Spleen (tissue), 13 donors: ENCODE measurements at places on chromosomes 7 and 10.

GRCh38 chr10:28558923-28559508 lies 26.1 kb downstream of the WAC start:
- DNase-seq, result no peak

DNA sequence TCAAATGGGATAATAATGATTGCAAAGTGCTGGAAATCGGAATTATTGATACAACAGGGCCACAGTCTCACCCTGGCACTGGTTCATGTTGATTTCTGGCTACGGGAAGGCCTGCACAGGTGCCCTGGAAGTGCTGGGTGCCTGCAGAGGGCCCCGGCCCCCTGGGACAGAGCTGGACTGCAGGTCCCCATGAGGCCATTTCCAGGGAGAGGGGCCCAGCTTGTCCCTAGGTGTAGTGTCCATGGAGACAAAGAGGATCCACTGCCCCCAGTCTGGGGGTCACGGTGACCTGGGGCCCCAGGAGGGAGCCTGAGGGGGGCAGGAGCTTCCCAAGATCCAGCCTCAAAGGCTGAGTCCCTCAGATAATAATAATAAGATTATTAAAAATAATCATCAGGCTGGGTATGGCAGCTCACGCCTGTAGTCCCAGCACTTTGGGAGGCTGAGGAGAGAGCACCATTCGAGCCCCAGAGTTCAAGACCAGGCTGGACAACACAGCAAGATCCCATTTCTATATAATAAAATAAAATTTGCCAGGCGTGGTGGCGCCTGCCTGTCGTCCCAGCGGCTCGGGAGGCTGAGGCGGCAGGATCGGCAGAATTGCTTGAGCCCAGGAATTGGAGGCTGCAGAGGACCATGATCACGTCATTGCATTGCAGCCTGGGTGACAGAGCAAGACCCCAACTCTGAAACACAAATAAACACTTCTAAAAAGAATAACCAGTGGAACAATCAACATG lies 98.1 kb downstream of the MICALL2 start:
- peak; percentile 41 for DNase-seq

DNA sequence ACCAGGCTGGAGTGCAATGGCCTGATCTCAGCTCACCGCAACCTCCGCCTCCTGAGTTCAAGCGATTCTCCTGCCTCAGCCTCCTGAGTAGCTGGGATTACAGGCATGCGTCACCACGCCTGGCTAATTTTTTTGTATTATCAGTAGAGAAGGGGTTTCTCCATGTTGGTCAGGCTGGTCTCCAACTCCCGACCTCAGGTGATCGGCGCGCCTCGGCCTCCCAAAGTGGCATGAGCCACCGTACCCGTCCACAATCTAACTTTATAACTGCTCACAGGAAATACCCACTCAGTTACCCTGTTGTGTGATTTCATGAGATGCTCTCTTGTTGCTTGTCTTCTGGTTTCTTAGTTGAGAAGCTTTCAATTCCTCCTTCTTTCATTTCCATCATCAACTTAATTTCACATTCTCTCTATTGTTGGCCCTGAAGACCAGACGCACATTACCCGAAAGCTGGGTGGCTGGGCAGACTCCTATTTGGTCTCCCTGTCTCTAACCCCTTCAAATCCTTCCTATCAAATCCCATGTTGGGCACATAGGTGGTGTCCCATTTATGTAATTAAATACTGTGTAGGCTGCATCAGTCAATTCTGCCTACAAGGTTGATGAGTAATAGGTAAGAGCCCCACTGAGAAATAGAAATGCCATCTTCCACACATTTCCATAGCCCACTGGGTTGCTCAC lies 1.1 kb upstream of the GSTO2 start:
- DNase-seq, result peak; percentile 76

DNA sequence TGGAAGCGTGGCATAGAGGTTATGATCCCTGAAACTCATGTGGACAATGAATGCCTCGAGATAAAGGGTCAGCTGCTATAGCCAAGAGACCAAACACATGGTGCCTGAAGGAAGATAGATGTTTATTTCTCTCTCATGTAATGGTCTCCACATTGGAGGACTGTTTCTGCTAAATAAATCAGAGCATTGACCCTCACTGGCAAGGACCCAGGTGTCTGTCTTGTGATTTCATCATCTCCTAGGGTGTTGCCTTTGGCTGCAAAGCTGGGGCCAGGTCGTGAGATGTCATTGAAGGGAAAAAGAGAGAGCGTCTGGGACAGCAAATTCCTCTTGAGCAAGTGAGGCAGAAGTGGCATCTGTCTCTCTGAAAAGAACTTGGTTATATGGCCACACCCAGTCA lies 64.6 kb downstream of the JCAD start:
- no peak for DNase-seq

GRCh38 chr10:71708301-71708703 lies 11.3 kb downstream of the C10orf105 start:
- DNase-seq, result peak; percentile 93

DNA sequence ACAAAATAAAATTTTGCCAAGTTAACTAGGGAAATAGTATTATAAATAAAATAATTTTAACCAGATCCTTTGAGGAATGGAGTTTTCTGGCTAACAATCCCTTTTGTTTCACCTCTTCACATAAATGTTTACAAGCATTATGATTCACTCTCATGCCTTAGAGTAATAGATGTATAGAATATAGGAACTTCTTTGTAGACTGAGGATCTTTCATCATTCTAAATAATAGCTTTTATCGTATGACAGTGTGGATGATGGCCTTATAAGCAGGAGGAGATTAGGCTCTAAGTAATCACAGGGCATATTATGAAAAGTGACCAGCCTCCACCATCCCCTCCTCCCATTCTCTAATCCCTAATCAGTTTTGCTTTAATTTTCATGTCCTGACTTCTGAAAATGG lies 13.5 kb downstream of the ING3 start:
- no peak for DNase-seq

DNA sequence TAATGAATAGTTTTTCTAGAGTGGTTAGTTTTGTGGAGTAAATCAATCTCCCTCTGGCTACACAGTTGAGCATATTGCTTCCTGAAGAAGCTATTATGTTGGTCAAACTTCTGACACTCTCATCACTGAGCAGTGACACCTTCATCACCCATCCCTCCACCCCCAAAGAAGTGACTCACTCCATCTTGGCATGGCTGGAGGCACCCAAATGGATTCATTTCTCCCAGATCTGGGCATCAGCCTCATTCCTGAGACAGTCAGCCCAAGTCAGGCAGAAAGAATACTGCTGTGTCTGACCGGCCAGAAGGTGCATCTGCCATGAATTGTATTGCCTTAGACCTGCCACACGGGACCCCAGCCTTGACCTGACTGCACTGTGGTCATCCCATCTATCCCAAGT lies 117.0 kb upstream of the HABP2 start:
- no peak for DNase-seq
